ENCODE measurements at places on chromosomes 5 and 9.

DNA sequence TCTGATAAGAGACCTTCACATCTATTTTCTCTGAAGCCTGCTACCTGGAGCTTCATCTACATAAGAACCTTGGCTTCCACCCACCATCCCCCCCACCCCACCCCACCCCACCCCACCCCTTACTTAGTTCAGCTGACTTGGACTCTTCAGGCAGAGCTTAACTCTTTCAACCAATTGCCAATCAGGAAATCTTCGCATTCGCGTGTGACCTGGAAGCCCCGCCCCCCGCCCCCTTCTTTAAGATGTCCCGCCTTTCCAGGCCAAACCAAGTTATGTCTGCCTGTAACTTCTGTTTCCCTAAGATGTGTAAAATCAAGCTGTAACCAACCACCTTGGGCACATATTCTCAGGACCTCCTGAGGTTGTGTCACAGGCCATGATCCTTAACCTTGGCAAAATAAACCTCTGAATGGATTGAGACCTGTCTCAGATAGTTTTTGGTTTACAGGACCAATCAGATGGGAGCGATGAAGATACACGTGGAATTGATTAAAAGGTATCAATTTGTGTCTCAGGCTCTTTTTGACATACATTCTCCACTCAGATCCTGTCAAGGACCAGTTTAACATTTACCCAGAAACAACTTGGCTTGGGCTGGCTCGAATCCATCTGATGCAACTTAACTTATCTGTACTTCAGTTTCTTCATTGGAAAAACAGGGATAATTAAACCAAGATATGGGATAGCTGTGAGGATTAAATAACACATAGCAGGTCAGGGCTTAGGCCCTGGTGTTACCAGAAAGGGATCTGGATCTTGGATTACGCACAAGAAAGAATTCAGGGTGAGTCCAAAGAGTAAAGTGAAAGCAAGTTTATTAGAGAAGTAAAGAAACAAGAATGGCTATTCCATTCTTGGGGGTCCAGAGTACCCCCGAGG, 43.6 kb downstream of the GALNT12 start:
- no peak for DNase-seq

- no peak for DNase-seq
These were observed 55.8 kb upstream of the BASP1 start for GRCh38 chr5:17161662-17162061.

DNA sequence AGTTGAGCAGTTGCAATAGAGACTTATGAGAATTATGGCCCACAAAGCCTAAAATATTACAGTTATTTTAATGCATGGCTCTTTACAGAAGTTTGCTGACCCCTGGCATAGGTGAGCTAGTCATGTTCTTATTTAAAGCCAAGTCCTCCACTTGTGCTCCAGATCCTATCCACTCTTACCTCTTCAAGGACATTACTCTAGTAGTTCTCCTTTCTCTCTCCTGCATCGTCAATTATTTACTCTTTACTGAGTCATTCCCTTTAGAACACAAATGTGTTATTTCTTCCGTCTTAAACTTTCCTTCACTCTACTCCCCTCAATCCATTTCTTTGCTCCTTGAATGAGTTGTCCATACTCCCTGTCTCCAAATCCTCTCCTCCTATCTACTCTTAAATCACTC, 20.6 kb upstream of the TRAF1 start:
- no peak for DNase-seq

GRCh38 chr5:160030631-160031377, 21.9 kb downstream of the TTC1 start:
- DNase-seq: no peak

DNA sequence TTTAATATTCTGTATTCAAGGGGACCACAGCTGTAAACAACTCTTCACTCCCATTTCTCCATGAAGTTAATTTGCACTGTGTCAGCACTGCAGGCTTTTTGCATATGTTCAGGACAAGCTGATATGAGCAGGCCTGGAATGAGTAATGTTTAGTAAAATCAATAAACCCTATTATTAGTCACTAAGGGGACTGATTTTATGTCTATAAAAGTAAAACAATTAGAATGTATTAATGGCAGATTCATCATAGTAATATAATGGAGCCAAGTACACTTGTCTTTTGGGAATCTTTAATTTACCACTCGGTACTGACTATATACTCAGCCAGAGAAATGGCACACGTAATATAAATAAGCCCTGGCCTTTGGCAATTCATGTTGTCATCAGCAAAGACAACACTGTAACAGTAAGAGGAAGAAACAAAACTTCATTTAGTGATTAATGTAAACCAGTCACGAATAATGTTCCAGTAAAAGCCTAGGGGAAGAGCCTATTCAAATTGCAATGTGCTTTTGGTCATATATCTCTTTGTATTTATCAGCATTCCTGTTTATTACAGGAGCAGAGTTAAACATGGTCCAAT, 111.6 kb downstream of the ZNF608 start:
- no peak for DNase-seq

GRCh38 chr5:136349029-136349428, 16.3 kb downstream of the TRPC7 start:
- DNase-seq: no peak

DNA sequence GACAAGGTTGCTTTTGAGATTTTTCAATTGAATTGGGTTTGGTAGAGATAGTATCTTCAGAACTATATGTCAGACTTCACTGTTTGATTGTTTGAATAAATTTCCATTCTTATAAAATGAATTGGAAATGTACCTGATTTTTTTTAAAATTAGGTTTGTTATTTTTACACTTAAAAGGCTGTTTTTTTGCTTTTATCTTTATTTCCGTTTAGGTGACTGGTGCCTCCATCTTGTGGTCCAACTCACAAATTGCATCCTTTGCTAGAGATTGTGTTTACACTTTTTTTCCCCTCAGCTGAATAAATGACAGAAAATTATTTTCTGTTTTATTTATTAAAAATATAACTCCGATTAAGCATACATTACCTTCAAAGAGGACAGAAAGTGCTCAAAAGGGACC, 15.6 kb downstream of the NDUFAF2 start:
- DNase-seq: no peak

DNA sequence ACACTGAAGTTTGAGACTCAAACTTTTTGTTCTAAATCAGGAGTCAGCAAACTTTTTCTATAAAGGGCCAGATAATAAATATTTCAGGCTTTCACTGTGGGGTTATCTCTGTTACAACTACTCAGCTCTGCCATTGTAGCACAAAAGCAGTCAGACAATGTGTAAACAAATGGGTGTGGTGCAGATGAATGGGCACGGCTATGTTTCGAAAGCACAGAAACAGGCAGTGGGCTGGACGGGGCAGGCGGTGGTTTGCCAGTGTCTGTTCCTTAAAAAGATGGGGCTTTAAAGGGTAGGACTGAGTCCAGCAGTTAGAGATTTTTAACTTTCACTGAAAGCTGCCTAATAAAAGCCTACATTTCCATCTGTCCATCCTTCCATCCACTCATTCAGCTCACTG, 48.9 kb downstream of the PFDN1 start:
- no peak for DNase-seq

DNA sequence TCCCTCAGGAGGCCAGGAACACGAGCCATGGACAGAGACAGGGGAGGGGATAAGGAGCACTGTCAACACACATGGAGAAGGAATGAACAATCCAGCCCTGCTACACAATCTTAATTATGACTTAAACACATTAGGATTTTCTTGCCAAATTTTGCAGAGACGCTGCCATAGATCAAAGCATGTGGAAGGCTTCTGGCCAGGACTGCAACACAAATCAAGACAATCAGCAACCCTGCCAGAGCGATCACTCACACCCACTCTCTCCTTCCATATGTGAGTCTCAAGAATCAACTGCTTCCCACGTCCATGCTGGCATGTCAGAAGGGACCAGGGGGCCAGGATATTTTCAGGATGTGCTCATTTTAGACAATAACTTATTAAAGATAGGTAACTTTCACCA, 85.6 kb downstream of the ROR2 start:
- DNase-seq: no peak

DNA sequence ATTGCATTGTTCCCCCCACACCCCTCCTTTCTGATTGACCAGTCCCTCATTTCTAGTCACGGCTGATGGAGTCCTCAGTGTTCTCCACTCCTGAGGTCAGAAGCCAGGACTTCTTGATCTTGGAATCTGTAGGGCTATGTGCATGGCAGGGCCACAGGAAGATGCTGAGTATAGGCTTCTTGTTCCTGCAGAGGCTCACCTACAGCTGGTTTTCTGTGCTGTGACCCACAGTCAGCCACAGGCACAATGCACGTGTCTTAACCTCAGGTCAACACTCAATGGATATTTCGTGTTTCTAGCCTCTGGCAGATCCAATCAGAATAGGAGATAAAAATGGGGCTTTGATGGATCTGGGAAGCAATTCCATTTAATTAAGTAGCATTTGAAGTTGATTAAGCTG, 14.3 kb upstream of the CXCL14 start:
- no peak for DNase-seq

GRCh38 chr5:135834639-135835529, at the start of gene SLC25A48:
Gene SLC25A48 (plus strand): TSS chr5:135834663. CDS start chr5:135834848, 185 bp downstream.
- peak; percentile 17 for DNase-seq

DNA sequence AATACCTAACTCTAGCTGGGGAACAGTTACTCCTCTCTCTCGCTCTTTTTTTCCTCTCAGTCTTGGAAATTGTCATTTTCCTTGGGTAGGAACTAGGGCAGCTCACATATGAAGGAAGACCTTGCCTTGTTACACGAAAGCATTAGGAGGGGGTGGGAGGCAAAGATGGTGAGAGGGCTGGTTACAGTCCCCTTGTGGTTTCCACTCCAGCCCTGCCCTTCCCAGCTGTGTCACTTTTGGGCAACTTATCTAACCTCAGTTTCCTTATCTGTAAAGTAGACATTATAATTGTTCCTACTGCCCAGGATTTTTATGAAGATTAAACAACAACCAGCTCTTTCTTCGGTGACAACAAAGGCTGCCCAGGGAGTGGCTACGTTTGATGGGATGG, 196.2 kb upstream of the CLINT1 start:
- no peak for DNase-seq

GRCh38 chr9:27124151-27124550, 15.1 kb downstream of the TEK start:
- DNase-seq: no peak

DNA sequence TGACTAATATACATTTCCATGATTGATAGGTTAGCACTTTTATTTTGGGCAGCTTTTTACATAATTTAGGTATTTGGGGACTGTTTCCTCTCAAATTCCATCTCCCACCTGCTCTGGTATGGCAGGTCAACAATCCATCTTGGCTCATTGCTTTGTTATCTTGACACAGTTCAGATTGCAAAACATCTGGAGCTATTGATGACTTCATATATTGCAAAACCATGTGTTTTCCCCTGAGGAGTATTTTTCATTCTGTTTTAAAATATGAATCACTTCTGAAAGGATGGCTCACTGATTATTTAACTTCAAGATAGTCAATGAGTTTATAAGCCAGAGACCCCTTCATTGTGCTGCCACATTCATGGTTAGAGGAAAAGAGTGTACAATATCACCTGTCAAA, 1206.0 kb upstream of the C9orf72 start:
- DNase-seq: no peak

- DNase-seq: no peak
These were observed 112.3 kb upstream of the FCN2 start for GRCh38 chr9:134768332-134768708.

GRCh38 chr5:6722015-6722414, 8.8 kb downstream of the TENT4A start:
- DNase-seq: no peak

DNA sequence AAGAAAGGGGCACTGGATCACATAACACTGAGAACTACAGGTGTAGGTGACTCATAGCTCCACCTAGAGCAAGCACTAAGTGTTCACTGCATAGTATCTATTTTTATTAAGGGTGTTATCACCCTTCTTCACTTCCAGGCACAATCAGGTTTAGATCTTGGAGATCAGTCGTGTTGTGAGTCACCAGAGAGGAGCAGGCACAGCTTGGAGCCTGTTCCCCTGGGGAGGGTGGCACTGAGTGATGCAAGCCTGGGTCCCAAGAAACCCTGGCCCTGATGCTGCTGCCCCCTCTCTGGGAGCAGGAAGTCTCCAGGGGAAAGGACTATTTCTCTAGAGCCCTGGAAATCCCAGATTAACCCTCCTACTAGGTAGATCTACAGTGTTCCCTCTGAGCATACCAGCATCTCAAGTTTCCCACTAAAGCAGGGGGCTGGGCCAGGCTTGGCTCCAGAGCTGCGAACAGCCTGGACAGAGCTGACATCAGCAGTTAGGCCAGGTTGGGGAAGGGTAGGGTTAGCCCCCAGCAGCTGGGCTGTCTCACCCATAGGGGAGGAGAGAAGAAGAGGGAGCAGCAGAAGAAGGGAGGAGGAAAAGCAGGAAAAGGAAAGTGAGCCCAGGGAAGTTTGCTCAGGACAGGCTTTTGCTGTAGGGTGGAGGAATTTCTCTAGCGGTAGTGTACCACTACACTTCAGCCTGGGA, 28.1 kb upstream of the SPINK4 start:
- no peak for DNase-seq

- no peak for DNase-seq
These were observed 47.0 kb downstream of the PLK2 start for GRCh38 chr5:58412932-58413331.

GRCh38 chr9:21095561-21095960, 17.8 kb upstream of the IFNB1 start:
- no peak for DNase-seq

DNA sequence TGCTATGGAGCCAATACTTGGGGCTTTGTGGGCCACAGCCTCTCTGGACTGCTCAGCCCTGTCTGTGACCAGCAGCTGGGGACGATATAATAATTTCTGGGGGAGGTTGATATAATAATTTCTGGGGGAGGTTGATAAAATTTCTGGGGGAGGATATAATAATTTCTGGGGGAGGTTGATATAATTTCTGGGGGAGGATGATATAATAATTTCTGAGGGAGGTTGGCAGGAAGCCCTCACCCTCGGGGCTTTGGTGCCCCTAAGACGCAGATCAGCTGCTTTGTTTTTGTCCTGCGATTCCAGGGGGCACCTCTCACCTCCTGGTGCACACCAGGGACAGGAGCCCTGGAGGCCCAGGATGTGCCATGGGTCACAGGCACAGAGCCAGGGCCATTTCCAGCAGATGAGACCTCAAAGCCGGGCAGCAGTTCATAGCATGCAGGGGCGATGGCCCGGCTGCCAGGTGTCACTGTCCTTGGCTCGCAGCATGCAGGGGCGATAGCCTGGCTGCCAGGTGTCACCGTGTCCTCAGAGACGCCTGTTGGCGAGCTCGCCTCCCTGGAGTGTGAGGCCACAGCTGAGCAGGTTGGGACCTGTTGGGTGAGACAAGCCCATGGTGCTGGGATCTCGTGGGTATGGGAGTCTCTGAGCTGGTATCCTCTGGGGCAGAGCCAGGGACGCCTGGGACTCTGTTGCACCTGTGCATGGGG, 3.8 kb upstream of the TOR4A start:
- no peak for DNase-seq

GRCh38 chr5:15807248-15807647, 307.3 kb downstream of the FBXL7 start:
- no peak for DNase-seq
